ENCODE measurements at places on chromosomes 7 and 10.

DNA sequence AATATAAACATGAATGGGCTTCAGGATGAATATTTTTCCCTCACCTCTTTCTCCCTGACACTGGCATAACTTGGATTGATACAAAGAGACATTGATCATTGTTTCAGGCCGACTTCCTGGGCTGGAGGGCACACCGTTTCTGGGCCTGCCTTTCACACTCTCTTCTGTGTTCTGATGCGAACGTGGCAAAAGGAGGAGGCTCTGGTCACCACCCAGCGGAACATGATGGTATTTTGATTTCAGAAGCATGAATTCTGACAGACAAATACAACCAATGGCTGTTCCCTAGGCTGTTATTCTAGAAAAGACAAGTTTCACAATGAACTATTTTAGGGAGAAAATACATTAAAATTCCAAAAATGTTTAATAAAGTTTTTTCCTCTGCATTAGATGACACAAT is 534.5 kb upstream of the MKI67 start:
- DNase-seq, result no peak

- DNase-seq, result no peak
These were observed 4.6 kb downstream of the NSUN5 start for GRCh38 chr7:73304071-73304470.

DNA sequence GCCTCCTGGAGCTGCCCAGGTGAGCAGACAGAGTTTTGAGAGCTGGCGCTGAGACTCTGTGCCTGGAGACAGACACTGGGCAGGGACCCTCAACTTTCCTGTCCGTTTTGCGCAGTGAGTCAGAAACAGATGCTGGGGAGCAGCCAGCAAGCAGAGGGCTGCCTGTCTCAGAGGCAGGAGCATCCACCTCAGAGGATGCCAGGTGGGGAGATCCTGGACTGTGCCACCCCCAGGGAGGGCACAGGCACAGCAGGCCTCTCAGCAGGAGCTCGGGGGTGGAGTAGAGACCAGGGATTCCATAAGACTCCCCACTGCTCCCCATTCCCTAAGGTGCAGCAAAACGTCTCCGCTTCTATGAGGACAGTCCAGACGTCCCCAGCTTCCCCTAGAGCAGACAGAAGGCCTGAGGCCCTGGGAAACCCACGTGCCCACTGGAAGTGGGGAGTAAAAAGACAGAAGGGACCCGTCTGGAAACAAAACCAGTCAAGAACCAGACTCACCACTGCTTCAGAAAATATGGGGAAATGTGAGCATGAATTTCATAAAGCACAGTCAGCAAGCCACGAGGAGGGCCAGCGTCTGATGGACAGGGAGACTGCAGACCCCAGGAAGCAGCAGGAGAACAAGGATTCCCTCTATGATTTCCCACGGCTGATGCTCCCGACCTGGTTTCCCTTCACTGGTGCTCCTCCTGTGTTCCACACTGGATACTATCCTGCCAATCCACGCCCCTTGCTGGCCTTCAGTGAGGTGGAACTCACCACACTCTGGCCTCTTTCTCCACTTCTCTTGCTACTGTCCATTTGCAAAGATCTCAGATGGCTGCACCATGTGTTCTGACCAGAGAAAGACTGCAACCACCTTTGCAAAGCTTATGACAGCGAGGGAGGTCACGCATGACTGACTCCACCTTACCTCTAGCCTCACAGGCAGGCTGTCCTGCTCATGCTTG is 151.3 kb upstream of the FAM20C start:
- no peak for DNase-seq

GRCh38 chr7:116588641-116589594 is 64.1 kb downstream of the CAV1 start:
- no peak for DNase-seq

- DNase-seq, result no peak
These were observed 21.0 kb upstream of the ABI1 start for GRCh38 chr10:26881600-26882331.

DNA sequence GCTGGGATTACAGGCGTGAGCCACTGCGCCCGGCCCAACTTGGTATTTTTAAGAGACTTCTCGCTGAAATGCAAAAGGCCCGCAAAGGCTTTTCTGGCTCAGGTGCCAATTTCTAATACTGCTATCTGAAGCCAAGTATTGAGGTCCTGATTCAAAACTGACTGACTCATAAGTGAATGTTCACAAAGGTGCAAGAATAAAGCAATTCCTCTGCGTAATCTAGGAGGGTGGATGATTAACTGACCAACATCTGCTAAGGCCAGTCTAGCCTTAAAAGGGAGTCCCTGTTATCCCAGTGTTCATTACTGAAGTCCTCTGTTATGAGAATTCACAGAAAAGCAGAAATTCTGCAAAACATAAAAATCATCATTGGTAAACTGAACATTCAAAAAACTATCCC is 111.4 kb downstream of the SRPK2 start:
- DNase-seq, result no peak

DNA sequence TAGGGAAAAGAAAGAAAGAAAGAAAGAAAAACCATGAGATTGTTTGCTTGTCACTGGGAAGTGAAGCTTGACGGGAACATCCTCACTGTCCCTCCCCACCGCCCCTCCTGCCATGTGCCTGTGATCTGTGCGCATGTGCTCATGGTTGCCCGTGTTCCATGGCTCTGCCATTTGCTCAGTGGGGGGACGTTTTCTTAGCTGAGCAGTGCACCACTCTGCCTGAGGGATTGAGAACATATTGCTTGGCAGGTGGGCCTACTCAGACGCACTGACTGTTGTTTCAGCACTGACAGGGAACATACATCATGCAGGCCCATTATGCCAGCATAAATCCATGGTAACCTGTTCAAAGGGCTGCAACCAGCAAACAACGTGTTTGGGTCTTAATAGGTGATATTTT is 747.9 kb upstream of the GALNT17 start:
- DNase-seq, result no peak

GRCh38 chr10:117249493-117250093 is 8.7 kb downstream of the SLC18A2 start:
- no peak for DNase-seq

- no peak for DNase-seq
These were observed 11.7 kb downstream of the FBXW4 start for GRCh38 chr10:101683276-101683675.

DNA sequence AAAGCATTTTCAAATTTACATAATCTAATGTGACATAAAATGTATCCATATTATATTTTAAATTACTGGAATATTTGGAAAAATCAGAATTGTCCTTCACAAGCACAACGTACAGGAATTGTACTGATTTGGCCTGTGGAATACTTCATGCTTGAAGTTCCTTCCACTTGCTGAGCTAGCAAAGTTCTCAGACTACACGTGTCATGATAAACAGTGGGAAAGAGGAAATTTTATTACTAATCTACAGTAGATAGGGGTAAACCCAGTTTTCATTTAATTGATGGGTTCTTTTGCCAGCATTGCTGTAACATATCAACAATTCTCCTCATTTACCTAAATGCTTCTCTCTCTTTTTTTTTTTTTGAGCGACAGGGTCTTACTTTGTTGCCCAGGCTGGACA is 45.6 kb upstream of the FIGNL1 start:
- no peak for DNase-seq

DNA sequence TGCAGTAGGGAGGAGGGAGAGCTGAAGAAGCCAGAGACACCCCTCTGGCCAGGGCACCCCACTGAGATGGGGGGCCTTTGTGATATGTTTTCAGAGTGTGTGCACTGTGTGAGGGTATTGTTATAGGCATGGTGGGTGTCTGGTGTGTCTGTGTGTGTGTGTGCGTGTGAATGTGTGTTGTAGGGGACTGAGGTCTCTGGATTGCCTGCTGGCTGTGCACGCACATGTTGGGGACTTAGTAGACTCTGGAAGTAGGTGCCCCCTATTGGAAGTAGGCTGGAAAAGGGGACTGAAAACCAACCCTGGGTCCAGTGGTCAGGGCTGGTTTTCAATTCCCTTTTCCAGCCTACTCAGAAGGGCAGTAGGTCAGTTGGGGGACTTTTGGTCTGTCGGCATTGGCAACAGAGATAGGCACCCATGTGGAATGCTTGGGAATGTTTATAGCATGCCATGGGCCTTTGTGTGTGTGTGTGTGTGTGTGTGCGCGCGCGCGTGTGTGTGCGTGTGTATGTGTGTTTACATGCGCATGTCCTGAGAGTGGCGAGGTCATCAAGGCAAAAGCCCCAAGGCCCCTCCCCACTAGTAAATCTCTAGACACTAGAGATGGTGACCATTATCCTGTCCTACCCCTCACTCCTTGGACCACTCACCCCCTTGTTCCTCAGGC is 78.8 kb downstream of the HIF1AN start:
- DNase-seq, result no peak

DNA sequence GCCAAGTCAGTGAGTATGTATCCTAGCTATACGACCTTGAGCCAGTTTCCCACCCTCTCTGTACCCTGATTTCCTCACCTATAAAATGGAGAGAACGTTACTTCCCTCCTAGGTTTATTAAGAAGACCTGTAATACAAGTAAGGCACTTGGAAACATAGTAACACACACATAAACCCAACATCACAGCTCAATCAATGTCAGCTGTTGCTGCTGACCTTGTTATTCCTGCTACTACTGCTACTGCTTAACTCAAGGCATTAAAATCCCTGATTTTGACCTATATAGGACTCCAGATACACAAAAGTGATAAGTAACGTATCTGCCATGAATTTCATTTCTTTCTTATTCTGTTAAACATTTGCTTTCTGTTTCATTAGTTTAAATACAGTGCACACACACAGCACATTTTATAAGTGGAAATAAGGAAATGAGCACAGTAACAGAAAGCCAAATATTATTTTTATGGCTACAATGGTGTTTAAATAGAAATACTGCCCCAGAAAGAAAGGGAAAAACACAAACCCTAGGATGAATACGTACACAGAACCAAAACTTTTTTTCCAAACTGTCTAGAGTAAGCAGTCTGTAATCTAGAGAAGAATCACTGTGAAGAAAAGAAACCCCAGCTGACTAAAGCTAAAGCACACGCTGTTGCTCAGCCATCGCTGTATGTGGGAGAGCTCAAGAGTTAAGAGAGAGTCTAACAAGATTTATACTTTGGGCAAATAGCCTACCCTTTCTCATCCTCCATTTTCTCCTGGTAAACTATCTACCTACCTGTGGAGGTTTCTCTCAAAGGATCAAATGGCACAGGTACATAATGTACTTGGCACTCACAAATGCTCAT is 19.0 kb downstream of the NAPEPLD start:
- DNase-seq, result no peak

- DNase-seq, result no peak
These were observed 39.5 kb downstream of the ZNF117 start for GRCh38 chr7:64951250-64951848.

DNA sequence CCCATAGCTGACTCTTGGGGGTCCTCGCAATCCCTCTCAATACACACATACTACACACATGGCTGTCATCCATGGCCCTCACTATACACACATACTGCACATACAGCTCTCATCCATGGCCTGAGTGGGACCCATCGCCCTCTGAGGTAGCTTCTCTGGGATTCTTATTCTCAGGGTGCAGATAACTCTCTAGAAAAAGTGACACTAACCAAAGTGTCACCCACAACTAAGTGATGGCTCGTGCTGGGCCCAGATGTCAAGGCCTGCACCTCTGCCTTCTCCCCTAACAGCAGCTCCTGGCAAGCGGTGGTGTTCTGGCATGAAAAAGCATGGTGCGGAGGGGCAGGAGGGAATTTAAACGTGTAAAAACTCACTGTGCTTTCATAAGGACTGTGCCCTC is 62.7 kb upstream of the ZPBP start:
- DNase-seq, result no peak

GRCh38 chr10:15231426-15231825 is 62.9 kb upstream of the NMT2 start:
- no peak for DNase-seq

DNA sequence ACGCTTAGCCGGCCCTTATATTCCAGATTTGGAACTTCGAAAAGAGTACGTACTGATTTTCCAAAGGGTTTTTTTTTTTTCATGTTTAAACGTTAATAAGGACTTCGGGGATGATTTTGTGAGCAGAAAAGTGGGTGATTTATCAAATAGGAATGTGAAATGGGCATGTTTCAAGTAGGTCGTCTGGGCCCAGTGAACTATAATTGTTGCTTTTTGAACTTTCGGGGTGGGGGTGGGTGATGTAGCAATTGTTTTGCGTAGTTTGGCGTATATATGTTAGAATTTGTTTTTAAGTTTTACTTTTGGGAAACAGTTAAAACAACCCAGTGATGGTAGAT is 299 bp upstream of the PBLD start:
- DNase-seq, result no peak

DNA sequence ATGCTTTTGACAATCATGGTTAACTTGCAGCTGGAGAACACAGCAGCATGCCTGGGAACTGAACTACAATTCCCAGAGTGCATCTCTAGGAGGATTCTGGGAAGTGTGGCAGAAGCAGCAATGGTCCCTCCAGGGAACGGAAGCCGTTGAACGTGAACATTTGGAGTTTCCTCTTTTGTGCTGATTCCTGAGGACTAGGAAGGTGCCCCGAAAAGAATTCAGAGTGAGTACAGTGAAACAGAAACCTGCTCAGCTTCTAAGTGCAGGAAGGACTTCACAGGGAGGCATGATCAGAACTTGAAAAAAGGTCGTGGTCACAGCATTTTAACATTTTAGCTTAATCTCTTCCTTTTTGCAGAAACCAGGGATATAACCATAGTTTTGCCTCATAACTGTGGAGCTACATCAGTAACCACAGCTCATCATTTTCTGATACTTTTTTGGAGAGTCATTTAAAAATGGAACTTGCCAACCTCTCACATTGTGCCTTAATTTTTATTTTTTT is at the start of gene NUDT13:
TSS of gene NUDT13 (plus strand) at position 111 of the 505 bp plus-strand sequence. CDS start 3,911 bp downstream, outside the sequence.
- peak; percentile 54 for DNase-seq

GRCh38 chr7:130118801-130119200 is 48.5 kb downstream of the KLHDC10 start:
- DNase-seq, result no peak

- no peak for DNase-seq
These were observed 66.1 kb downstream of the STEAP1B start for GRCh38 chr7:22433710-22434460.

- no peak for DNase-seq
These were observed 327.9 kb downstream of the ACTR3B start for GRCh38 chr7:153087498-153087897.

- no peak for DNase-seq
These were observed 167.1 kb upstream of the TNRC18 start for GRCh38 chr7:5590596-5591277.

- DNase-seq, result no peak
These were observed 124.8 kb upstream of the FAM3C start for GRCh38 chr7:121520911-121521310.

DNA sequence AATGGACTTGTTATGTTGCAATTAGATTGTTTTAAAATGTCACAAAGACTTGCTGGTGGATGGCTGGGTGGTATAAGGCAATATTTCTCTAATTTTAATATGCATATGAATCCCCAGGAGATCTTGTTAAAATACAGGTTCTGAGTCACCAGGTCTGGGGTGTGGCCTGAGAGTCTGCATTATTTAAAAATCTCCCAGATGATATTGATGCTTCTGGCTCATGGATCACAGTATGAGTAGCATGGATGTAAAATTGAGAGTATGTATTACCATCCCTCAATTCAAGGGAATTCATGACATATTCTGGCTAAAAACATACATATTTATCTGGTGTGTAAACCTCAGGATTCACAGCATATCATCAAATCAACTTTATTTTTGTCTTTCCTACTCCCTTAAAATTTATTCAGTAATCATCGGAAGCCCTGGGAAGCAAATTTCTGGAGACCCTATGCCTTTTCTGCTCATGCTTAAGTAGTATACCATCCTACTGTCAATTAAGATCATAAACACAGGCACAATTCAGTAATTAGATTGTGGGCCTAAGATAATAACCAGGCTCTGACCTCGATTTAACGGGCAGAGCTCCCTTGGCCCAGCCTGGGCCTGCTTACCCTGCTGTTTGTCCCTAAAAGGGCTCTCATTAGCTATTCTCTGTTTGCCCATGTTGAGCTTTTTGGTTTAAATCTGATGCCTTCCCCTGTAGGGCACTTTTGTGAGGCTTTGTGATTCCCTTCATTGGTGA is 29.6 kb upstream of the ICA1 start:
- no peak for DNase-seq

Data from stimulated activated naive B cell treated with anti-CD40 and anti-IgM and Interleukin-4, amounts not matched to agents 10 μg/mL and 1 μg/mL and 100 μg/mL, for 72 hours (primary cell).